Suppressor macrophage (primary cell): ENCODE measurements at places on chromosomes 12 and 14.

GRCh38 chr14:105855893-105856675 lies 329.7 kb downstream of the TMEM121 start:
- DNase-seq, result no peak

GRCh38 chr12:31324845-31325523 lies 966 bp downstream of the SINHCAF start:
- DNase-seq, result peak; percentile 59

GRCh38 chr14:59827401-59827800 lies 43.2 kb downstream of the RTN1 start:
- no peak for DNase-seq

GRCh38 chr12:53828598-53828997 lies 76.8 kb upstream of the CISTR start:
- DNase-seq, result no peak

- DNase-seq, result no peak
These were observed 115.7 kb upstream of the GSC start for GRCh38 chr14:94885481-94886155.

DNA sequence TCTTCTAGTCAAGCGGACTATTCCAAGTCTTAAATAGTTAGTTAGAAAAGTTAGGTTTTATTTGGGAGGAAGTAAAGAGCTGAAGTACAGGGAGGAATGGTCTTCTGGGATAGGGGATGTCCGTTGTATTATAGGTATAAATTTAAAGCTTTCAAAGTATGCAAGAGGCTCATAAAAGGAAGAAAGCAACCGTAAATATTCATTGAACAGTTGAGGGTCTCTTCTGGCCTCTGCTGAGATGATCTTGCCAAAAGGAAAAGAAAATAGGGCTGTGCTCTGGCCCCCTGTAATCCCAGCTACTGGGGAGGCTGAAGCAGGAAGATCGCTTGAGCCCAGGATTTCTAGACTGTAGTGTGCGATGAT lies 377 bp upstream of the TIMELESS start:
- no peak for DNase-seq

- DNase-seq, result no peak
These were observed 41.6 kb upstream of the TTC7B start for GRCh38 chr14:90857866-90858265.

- peak; percentile 43 for DNase-seq
These were observed 12.4 kb downstream of the MLXIP start for GRCh38 chr12:122090759-122091515.

DNA sequence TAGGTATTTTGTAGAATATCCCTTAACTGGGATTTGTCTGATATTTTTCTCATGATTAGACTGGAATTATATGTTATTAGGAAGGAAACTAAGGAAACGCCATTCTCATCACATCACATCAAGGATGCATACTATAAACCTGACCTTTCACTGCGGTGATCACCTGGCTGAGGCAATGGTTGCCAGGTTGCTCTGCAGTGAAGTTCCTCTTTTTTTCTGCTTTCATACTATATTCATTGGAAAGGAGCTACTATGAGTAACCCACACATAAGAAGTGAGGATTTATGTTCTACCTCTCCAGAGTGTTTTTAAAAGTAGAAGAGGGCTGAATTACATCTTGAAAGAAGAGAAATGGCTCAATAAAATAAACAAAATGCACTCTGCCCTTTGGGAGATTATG lies 31.0 kb upstream of the GRIP1 start:
- no peak for DNase-seq

DNA sequence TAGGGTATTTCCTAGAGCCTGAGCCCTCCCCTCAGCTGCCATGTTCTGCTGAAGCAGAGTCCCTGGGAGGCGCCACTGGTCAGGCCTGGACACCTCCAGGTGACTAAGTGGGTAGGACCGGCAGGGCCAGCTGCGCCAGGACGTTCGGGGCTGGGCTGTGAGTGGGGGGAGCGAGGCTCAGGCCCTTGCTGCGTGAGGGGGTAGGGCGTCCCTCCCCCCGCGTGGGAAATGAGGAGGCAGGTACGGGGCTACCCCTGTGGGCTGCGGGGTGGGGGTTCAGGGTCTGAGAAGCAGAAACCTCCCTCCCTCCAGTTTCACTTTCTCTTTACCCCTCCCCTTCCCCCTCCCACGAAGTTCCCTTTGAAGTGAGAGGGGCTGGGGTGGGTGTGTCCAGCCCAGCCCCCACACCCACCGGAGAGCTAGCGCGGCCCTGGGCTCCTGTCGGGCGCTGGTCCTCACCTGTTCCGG lies 22.1 kb upstream of the KIF26A start:
- no peak for DNase-seq

GRCh38 chr12:125284945-125285685 lies 219.9 kb downstream of the AACS start:
- no peak for DNase-seq

DNA sequence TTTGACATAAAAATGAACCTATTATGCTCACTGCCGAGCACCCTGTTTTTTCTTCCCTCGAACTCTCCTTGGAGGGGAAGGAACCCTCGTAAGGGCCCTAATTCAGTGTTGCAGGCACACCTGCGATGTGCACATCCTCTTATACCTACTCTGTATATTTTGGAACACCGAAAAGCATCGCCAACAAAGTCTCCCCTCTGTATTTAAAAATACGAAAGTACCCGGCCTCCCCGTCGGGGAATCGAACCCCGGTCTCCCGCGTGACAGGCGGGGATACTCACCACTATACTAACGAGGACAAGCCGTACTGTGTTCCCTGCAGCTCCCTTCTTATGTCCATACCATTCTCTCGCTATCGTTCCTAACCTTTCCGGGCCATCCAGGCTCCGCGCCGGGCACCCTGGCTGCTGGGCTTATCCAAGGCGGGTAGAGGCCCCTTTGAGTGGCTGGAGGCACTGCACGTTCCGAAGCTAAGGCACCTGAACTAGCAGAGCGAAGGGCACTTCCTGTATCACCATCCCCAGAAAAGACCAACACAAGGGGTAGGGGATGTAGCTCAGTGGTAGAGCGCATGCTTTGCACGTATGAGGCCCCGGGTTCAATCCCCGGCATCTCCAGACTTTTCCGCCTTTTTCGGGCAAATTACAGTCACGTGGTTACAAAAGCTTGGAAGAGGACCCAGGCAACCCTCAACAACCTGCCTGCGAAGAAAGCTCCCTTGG lies 25.1 kb upstream of the UBC start:
- peak; percentile 87 for DNase-seq

DNA sequence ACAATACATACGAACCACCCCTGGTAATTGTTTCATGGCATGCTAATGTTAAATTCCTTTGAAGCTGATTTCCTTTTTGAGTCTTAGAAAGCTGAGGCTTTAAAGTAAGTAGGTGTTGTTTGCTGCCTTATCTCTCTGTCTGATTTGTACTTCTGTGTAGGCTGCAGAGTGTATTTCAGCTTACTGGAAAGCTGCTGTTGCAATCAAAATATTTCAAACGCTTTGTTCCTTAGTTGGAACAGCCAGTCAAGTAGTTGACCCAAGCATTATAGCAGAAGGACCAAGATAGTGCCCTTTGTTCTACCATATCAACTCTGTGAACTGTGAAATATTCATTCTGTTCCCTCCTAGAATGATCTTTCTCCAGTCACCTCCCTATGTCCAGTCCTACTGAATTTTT lies 3.1 kb downstream of the PKP2 start:
- peak; percentile 46 for DNase-seq

- no peak for DNase-seq
These were observed 343.4 kb upstream of the PRICKLE1 start for GRCh38 chr12:42932936-42933335.

DNA sequence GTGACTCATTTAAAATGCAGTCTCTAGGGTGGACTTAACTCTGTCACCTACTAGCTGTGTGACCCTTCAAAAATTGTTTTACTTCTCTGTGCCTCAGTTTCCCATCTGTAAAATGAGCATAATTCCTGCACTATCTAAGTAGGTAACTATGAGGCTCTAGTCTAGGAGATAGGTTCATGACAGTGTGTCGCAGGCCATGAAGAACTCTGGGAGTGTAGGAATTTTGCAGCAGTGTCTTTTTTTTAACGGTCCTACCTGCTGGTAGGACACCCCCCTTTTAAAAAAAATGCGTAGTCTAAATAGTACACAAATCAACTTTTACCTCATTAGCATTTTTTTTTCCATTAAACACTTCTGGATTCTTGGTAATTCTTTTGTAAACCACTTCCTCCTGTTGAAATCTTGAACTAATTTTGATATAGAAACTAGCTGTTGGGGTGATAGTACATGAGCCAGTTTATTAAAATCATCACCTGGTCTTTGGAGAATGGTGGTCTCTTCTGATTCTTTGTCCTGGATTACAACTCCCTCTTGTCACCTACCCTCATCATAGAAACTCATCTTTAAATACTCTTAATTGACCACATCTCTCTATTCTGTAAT lies 86.0 kb upstream of the SLC38A2 start:
- DNase-seq, result peak; percentile 17

GRCh38 chr12:85441741-85442140 lies 161.7 kb downstream of the ALX1 start:
- DNase-seq, result no peak

GRCh38 chr14:95102680-95103044 lies 54.7 kb downstream of the DICER1 start:
- no peak for DNase-seq

GRCh38 chr12:3274664-3275063 lies 197.5 kb downstream of the TSPAN9 start:
- DNase-seq, result no peak

GRCh38 chr14:94474581-94475031 lies 1.4 kb downstream of the SERPINA9 start:
- no peak for DNase-seq

DNA sequence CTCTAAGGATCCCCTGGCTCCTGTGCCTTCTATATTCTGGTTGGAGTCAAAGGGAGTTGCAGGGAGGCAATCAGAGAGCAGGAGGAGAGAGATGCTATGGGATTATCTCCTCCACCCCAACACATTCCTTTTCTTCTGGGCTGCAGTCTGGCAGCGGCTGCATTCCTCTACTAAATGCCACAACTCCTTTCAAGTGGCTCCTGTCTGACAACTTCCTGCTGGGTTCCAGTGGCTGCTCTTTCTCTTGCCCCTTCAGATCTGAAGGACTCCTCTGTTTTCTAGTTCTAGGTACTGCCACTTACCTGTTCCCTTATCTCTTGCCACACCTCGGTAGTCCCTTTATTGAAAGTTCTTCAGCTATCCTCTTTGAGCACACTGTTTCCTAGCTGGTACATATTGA lies 425.0 kb downstream of the SNAPC1 start:
- no peak for DNase-seq

DNA sequence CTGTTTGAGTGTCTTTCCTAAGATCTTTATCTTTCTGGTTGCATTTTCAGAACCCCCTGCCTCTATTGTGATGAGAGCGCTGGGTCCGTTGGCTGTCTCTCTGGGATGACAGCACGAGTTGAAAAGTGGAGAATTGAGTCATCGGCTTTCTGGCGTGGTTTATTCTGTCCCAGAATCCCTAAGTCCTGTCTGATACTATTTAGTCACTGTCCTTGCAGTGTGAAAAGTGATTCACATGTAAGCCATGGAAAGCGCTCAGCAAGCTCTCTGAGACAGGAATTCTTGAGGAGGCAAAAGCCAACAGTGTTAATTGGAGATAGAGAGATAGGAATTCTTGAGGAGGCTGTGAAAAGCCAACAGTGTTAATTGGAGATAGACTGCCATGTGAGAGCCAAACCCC lies 121.7 kb downstream of the CHST11 start:
- peak; percentile 34 for DNase-seq

DNA sequence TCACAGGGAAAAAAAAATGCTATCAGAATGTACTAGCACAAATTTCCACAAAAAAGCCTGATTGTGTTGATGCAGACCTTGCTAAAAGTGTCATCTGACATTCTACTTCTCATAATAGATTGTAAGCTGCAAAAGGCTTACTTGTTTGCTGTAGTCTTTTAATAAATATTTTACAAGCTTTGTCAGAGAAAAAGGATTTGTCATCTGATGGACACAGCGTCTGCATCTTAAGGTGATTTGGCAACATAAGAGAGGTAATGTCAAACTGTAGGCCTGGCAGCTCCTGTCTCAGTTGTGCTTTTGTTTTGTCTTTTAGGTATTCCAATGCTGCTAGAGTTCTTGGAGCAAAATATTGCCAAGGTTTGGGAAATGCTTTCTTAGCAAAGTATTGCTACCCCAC lies 26.3 kb upstream of the KCNH3 start:
- DNase-seq, result no peak

GRCh38 chr12:67161322-67161918 lies 107.7 kb upstream of the CAND1 start:
- DNase-seq, result peak; percentile 58

DNA sequence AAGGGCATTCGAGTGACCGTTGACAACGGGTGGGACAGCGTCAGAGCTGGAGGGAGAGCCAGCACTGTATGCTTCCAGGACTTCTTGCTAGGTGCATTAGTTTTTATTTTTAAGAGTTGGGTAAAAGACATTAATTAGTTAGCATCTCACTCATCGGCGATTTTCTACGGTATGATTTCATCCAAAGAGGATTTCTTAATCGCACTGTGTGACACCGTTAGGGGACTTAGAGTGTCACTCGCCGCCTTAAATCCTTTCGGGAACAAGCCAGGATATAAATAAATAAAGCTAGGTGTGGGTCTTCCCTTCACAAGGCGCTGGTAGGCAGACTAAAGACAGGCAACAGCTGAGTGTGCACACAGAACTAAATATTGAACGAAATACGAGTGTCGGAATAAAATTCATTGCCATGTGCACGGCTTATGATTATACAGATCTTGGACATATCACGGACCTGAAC lies 869 bp upstream of the NOVA1 start:
- DNase-seq, result no peak

- no peak for DNase-seq
These were observed 19.9 kb downstream of the NEUROD4 start for GRCh38 chr12:55039395-55040354.

DNA sequence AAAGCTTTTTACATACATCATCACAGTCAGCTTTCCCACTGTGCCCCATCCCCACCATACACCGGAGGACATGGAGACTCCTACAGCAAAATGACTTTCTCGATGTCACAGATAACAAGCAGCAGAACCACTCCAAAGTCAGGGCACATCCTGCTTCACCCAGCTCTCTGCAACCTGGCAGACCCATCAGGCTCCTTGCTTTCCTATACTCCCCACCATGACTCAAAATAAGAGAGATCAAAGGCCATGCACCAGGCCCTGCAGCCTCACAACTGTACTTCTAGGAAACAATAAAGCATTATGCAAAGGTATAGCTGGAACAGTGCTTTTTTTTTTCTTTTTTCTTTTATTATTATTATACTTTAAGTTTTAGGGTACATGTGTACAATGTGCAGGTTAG lies 187.4 kb downstream of the DPF3 start:
- no peak for DNase-seq

DNA sequence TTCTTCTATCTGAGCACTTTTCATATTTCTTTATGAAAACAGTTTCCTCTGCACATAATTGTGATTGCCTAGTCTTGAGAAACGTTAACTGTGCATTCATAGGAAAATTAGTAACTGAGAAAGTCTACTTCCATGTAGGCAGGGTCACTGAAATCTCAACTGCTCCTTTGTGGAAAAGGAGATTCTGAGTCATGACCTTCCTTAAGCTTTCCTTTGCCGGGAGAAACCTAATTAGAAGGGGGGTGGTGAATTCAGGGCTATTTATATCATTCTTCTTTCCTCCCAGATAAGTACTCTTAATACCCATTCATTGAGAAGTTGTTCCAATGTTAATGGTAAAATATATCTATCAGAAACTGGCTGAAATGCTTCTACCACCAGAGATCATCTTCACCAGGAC lies 751.0 kb upstream of the TMEM132C start:
- DNase-seq, result no peak

GRCh38 chr14:61077951-61078720 lies 97.1 kb downstream of the SLC38A6 start:
- DNase-seq, result no peak
